ENCODE measurements at places on chromosomes 1 and 21.

DNA sequence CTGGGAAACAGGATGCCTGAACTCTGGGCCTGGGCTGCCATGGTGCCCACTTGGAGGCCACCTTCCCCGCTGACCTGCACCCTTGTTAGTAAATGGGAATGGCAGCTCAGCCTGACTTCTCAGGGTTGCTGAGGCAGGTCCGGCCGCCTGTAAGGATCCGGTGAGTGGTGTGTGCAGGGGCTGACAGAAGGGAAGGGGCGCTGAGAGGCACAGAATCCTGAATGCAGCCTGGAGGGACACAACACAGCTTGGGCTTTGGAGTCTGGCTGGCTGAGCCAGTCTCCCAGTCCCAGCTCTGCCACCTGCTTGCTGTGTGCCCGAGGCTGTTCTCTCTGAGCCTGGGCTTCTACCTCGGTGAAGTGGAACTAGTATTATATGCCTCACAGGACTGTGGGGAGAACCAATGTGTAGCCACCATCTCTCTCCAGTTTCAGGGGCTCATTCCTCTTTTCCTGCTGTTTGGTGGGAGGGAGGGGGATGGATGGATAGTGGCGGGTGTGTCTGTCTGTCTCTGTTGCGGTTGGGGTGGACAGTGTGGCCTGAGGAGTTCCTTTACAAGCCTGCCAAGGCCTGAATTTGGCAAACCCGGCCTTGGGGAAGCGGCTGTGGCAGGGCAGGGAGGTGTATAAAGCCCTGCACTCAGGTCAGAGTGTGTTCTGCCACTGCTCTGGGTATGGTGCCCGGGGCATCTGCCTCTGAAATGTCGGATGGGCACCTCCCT, 18.0 kb downstream of the ADORA1 start:
- DNase-seq: no peak

GRCh38 chr1:150444232-150444631, 43.0 kb upstream of the TARS2 start:
- no peak for DNase-seq

GRCh38 chr1:205298191-205298994, 23.2 kb downstream of the NUAK2 start:
- no peak for DNase-seq

DNA sequence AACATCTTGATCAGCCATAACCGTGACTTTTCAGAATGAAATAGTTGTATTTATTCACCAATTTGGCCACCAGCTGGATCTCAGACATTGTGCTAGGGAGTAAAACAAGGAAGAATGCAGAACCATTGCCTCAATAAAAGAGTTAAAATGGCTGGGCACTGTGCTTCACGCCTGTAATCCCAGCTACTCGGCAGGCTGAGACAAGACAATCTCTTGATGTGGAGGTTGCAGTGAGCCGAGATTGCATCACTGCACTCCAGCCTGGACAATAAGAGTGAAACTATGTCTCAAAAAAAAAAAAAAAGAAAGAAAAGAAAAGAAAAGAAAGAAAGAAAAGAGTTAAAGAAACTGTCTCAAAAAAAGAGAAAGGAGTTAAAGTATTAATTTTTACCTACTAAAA, 199.5 kb downstream of the TPR start:
- DNase-seq: no peak

- no peak for DNase-seq
These were observed 20.0 kb upstream of the ADARB1 start for GRCh38 chr21:45054227-45054926.

DNA sequence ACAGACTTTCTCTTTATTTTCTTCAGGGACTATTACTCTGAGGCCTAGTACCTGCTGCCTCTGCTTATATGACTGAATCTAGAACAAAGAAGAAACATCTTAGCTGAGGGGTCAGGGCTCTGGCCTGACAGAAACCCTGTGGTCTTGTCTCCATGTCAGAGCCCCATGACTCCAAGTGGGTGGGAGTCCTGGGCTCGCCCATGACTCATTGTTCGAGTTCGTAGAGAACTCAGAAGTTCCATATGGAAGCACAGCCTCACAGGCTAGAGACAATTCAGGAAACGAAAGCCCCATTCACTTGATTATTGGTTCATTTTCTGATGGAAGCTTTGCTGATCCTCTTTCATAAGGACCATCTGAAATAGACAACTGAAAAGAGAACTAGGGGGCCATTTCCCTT, 73.2 kb downstream of the CD58 start:
- no peak for DNase-seq

- no peak for DNase-seq
These were observed 12.7 kb downstream of the CSF1 start for GRCh38 chr1:109923131-109923945.

GRCh38 chr1:84078842-84079202, 65.2 kb upstream of the PRKACB start:
- DNase-seq: no peak

- DNase-seq: no peak
These were observed 13.4 kb downstream of the PLA2G2E start for GRCh38 chr1:19909971-19910370.

- DNase-seq: no peak
These were observed 14.8 kb downstream of the BCAR3 start for GRCh38 chr1:93666613-93667384.

- no peak for DNase-seq
These were observed 54.7 kb downstream of the MRPS6 start for GRCh38 chr21:34128124-34128523.

DNA sequence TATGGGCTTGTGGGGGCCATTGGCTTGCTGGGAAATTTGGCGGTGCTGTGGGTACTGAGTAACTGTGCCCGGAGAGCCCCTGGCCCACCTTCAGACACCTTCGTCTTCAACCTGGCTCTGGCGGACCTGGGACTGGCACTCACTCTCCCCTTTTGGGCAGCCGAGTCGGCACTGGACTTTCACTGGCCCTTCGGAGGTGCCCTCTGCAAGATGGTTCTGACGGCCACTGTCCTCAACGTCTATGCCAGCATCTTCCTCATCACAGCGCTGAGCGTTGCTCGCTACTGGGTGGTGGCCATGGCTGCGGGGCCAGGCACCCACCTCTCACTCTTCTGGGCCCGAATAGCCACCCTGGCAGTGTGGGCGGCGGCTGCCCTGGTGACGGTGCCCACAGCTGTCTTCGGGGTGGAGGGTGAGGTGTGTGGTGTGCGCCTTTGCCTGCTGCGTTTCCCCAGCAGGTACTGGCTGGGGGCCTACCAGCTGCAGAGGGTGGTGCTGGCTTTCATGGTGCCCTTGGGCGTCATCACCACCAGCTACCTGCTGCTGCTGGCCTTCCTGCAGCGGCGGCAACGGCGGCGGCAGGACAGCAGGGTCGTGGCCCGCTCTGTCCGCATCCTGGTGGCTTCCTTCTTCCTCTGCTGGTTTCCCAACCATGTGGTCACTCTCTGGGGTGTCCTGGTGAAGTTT, 550 bp downstream of the RXFP4 start:
- peak; percentile 59 for DNase-seq

GRCh38 chr1:47924270-47925048, 72.7 kb downstream of the TRABD2B start:
- DNase-seq: no peak

DNA sequence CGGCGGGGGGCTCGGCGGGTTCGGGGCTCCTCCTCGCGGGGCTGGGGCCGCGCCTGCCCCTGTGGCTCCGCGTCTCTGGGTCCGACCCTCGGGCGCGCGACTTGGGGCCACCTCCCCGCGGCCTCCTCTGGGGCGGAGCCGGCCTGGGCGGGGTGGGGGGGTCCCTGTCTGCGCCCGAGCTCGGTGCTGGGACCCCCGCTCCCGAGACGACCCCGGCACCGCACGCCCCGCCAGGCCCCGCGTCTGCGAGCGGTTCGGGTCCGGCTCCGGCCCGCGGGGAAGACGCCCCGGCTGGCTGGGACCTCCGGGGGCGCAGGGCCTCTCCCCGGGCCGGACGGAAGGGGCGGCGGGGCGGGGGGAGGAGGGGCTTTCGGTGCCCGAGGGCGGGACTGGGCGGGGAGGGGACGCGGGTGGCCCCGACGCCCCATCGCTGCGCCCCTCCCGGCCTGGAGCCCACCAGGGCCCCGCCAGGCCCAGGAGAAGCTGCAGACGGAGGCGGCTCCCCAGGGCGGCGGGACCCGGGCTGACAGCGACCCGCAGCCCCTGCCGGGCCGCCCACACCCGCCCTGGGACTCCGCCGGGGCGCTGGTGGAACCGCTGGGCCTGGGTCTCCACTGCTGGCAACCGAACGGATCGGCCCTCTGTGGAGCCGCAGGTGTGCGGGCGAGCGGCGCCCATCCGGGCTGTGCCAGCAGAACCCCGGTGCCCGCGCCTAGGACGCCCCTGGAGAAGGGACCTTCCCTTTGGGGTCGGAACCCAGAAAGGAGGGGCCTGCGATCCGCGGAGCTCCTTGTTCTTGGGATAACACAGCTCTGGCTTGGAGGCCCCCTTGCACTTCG, 610 bp downstream of the COL6A2 start:
- peak; percentile 65 for DNase-seq
